DMS79 (cell line): ENCODE measurements at places on chromosomes 12 and 14.

- no peak for DNase-seq
Observed at GRCh38 chr14:106395456-106396050, 869.2 kb downstream of the TMEM121 start.

GRCh38 chr12:29944269-29945000 is 160.7 kb upstream of the TMTC1 start:
- no peak for DNase-seq

DNA sequence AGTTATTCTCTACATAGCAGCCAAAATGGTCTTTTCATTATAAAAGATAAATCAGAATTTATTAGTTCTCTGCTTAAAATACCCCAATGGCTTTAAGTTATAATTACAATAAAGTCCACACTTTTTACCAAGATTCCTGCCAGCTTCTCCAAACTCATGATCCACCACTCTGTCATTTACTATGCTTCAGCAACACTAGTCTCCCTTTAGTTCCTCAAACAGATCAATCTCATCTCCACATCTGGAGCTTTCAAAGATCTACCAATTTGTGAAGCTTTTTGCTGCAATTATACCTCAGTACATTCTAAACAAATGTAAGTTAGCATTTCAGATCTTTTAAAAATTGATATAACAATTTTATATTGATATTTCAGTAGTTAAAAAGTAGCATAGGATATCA is 24.9 kb downstream of the CATSPERB start:
- DNase-seq, result no peak

DNA sequence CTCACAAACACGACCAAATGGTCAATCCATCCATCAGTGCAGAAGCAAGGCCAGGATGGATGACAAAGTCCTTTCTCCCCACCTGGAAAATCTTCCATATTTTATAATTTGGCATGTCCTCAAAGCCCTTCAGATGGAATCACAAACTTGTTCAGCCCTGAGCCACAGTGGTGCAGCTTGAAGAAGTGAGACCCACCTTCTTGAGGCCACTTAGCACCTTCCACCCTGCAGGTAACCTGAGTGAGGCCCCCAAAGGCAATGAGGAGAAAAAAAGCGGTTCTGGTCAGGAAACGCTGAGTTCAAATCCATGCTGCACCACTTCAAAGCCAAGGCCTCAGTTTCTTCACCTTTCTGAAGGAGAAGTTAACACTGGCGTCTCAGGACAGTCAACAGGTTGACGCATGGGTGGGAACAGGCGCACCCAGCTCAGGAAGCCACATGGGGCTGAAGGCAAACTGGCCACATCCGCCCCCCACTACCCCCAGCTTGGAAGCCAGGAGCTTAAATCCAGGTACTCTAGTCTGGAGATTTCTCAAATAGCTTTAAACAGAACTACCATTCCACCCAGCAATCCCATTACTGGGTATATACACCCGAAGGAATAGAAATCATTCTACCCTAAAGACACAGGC is 320.4 kb downstream of the BCL11B start:
- DNase-seq, result no peak

- no peak for DNase-seq
Observed at GRCh38 chr12:108724054-108724889, 7.0 kb downstream of the CORO1C start.

- no peak for DNase-seq
Observed at GRCh38 chr14:22952418-22952817, 4.5 kb downstream of the HAUS4 start.

GRCh38 chr14:98112194-98112780 is 1159.7 kb downstream of the BCL11B start:
- DNase-seq, result no peak

- DNase-seq, result no peak
Observed at GRCh38 chr12:79547735-79548609, 142.8 kb downstream of the PAWR start.

- no peak for DNase-seq
Observed at GRCh38 chr12:80173083-80173864, 73.9 kb downstream of the OTOGL start.

GRCh38 chr12:6961278-6961694 is 9.2 kb downstream of the PHB2 start:
- peak; percentile 33 for DNase-seq

DNA sequence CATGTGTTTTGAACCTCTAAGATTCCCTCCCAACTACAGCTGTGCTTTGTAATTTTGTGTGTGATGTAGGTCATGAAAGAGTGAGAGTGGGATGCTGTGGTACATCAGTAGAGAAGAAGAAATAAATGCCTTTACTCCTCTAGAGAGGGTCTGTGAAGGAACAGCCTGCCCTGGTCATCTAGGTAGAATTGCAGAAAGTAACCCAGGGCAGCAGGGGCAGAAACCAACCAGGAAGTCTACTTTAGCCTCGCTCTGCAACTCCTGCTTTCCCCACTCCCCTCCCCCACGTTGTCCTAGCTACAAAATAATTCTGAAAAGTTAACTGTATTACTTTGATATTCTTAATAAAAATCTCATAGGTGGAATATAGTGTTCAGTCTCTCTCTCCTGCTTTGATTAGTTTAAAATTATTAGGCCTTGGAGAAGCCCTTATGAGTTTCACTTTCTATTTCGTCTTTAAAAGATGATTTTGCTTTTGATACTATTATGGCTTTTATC is 7.5 kb downstream of the TBK1 start:
- DNase-seq, result no peak

- DNase-seq, result no peak
Observed at GRCh38 chr14:75915045-75915444, 66.8 kb downstream of the TGFB3 start.

DNA sequence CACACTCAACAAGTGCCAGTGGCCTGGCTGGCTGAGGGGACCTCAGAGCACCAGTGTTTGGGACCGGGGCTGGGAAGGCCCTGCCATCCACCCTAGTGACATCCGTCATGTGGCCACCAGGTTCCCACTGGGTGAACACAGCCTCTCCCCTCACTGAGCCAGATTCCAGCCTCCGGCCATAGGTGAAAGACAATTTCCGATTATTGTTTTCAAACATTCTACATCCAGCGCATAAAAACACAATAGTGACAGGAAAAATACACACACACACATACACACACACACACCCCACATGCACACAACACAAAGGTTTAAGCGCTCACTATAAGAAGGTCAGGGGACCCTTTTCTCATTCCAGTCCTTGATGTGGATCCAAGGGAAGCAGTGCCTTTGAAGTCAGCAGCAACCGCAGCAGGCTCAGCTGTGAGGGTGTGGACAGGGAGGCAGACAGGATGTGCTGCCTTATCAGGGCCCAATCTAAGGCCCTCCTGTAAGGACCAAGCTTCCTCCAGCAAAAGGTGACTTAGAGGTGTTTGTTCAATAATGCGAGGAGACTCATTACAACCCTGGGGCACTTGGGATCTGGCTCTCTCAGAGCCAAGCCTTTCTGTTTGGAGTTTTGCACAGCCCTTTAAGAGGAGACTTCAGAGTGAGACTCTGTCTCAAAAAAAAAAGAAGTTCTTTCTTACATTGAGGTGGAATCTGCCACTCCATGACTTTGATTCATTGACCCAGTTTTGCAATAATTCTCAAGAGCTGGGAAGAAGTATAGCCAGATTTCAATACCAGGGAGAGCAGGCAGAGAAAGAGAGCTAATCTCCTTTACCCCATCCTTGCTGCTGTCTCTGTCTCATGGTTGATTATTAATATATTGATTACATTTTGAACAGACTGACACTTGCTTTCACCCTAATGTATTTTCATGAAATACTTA is 227.8 kb downstream of the ZFP36L1 start:
- no peak for DNase-seq

DNA sequence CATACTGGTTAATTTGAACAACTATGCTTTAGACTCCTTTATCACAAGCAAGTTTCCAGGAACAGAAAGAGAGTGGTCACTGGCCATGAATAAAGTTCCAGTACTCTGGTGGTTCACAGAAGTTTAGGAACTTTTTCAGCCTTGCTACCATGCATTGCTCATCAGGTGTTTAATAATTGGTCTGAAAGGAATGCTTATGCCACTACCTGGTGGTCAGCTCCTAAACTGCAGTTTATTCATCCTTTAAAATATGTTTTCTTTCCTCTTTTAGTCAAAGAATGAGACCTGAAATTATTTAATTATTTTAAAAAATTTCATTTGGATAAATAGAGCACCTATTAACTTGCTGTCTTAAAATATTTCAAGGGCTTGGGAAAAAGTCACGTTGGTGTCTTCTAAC is 260.1 kb upstream of the OR4E1 start:
- no peak for DNase-seq

DNA sequence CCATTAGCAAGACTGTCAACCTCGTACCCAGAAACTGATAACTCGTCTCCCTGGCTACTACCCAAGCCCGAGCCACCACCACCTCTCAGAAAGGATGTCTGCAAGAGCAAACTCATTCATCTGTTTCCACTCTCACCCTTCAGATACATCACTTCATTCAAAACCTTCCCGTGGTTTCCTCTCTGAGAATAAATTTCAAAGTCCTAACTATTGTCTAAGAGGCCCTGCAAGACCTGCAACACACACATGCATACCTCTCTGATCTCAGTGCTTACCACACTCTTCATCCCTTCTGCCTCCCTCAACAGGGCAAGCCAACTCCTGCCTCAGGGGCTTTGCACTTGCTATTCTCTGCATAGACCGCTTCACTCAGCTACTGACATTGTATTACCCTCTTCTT is 40.6 kb downstream of the PPP1R13B start:
- DNase-seq, result peak; percentile 21

DNA sequence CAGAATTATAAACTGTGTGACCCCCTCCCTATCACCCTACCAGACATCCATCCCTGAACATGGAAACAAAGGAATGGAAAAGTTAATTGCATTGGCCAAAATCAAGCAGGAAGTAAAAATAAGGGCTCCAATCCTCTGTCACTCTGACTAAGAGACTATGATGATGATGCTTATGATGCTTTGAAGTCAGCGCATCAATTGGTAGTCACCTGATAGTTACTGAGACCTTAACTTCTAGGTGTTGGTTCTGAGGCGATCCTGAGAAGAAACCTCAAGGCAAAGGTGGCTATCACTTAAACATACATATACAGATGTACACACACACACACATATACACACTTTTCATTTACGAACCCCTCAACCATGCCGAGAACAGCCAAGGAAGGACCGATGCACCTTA is 6.6 kb downstream of the ITPR2 start:
- no peak for DNase-seq

DNA sequence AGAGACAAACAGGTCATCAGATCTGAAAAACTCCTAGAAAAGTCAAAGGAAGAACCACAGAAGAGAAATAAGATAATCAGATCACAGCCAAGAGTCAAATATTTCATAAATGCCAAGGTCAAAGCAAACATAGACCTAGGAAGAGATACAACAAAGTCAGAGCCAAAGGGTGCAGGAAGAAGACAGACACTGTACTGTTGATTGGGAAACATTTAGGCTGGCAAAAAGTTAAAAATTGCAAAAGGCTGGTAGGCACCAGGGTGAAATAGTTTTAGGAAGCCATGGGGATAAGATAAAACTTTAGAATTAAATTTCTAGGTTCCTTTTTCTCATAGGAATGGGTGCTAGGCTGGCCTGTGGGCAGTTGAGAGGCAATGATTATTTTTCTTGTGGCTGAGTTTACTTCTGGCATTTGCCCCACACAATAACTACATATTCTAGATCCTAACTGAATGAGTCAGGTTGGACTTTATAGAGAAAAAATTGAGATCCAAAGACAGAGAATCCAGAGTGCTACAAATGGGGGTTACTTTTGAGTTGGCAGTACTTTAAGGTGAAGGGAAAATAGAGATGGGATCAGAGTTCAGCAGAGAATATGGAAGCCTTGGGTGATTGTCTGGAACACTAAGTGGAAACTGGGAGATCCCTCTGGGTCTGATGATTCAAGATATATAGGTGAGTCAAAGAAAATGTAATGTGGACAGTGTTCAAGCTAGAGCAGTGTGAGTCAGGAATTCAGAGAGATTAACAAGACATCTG is 215.5 kb downstream of the C12orf50 start:
- no peak for DNase-seq

DNA sequence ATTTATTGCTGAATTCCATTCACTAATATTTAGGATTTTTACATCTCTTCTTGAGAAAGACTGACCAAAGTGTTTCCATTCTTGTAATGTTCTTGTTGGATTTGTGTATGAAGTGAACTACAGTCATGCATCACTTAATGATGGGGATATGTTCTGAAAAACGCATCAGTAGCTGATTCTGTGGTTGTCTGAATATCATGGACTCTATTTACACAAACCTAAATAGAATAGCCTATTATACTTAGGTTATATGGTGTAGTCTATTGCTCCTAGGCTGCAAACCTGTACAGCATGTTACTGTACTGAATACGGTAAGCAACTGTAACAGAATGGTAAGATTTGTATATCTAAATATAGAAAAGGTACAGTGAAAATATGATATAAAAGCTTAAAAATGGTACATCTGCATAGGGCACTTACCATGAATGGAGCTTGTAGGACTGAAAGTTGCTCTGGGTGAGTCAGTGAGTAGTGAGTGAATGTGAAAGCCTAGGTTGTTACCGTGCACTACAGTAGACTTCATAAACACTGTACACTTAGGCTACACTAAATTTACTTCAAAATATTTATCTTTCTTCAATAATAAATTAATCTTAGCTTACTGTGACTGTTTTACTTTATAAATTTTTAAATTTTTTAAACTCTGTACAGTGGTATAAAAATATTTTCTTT is 27.6 kb upstream of the P2RX4 start:
- no peak for DNase-seq

DNA sequence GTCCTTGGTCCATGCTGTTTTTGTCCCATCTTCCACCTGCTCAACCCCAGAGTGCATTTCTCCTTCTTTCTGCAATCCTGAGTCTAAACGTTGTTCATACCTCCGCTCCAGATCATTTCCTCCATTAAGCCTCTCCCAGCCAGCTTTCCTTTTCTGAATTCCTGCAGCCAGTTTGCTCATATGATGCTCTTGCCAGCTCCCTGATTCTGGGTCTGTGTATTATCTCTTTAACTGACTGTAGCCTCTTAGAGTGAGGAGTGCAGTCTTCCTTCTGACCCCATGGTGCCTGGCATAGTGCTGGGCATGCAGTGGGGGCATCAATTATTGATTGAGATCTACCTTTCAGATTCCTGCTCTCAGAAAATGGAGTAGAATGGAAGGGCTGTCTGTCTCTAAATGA is 11.5 kb upstream of the TBPL2 start:
- no peak for DNase-seq

DNA sequence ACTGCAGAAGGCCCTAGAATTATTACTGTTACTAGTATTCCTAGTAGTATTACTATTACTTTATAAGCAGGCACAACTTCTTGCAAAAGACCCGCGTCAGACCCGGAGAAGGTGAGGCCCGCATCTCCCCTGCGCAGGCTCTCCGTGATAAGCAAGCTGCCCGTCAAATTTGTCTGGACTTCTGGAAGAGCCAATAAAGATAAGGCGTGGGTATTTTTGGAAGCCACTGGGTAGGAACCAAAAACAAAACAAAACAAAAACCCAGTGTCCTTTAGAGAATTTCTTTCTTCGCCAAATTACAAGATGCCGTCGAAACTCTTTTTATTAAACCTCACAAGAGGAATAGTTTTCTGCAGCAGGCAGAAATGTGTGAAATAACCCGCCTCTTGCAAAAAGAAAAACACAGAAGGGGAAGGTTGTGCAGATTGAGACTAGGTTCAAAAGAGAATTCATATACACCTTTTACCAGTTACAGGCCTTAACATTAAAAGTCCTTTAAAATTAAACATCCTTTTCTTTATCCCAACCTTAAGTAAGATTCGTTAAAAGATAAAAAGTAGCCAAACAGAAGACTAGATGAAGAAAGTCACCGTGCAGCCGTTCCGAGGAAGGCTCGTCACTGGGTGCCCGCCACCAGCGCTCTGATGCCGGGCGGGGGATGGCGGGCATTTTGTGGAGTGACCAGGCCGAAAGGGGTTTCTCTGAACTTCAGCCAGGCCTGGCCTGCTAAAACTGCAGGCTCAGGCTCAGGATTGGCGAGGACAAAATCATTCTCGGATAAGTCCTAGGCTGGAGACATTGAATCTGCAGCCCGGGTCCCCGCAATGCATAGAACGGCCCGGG is 1.6 kb downstream of the TBX5 start:
- no peak for DNase-seq
